Right ventricle myocardium inferior (tissue), 1 donor: ENCODE measurements at places on chromosomes 7 and 10. TPM values are rescaled to one million over a fixed set of nuclear protein-coding genes. Genes with fewer than 3 reads are reported as not detected.

Gene SEMA3D
- total RNA-seq = 1.6 TPM

Gene PTPN20
- total RNA-seq = 14.3 TPM

Gene ODAD2
- total RNA-seq = not detected

Gene TUBAL3
- total RNA-seq = not detected

Gene ADRA2A
- 1.0 TPM for total RNA-seq

Gene GLI3
- total RNA-seq = 3.9 TPM
